Left ventricle myocardium superior (tissue), 1 donor: ENCODE measurements at places on chromosomes 2 and 18. TPM values are rescaled to one million over a fixed set of nuclear protein-coding genes. Genes with fewer than 3 reads are reported as not detected.

The PIAS2 gene
- 29.6 TPM for total RNA-seq

The TMEM200C gene
- total RNA-seq = 0.32 TPM

The CTLA4 gene
- not detected for total RNA-seq

The STAT1 gene
- total RNA-seq = 38.3 TPM

The LONRF2 gene
- 17.5 TPM for total RNA-seq

The VWC2L gene
- not detected for total RNA-seq

The TMEM169 gene
- total RNA-seq = 0.15 TPM
